ENCODE measurements at places on chromosomes 12 and 14.
A peak's percentile ranks its signal among the peaks of the same experiment; 100 is the strongest.

- no peak for DNase-seq
Observed at GRCh38 chr12:55820679-55821078, 2.8 kb downstream of the ORMDL2 start.

- no peak for DNase-seq
Observed at GRCh38 chr14:74414403-74415114, 11.5 kb downstream of the SYNDIG1L start.

DNA sequence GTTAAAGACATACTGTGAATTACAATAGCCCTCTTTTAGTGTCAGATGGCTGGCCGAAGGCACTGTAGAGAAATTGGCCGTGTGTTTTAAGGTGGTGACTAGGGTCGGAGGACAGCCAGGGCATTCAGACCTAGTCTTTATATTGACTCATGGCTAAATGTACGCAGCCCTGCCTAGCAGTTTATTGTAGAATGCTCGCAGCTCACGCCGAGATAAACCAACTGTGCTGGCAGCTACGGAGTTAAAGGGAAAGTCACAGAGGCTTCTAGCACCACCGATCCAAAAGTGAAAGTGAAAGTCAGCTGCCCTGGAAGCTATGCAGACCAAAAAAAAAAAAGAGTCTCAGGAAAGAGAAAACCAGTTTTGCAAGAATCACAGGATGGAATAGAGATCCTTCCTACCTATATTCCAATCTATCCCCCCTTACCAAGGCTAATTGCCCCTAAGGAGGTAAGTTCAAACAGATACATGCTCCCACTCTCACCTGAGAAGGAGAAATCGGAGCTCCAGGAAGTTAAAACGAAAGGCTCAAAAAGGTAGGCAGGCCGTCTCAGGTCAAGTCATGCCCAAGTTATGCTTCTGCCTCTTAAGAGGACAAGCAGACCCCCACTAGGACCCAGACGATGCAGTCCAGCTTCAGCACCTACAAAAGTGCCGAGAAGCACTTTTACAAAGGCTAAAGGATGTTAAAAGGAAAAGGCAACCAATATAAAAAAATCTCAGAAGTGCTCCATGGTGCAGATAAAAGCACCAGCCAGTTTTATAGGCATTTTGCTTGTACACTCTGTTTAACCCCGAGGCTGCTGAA, 24.8 kb downstream of the KLRK1 start:
- DNase-seq: peak; percentile 74

DNA sequence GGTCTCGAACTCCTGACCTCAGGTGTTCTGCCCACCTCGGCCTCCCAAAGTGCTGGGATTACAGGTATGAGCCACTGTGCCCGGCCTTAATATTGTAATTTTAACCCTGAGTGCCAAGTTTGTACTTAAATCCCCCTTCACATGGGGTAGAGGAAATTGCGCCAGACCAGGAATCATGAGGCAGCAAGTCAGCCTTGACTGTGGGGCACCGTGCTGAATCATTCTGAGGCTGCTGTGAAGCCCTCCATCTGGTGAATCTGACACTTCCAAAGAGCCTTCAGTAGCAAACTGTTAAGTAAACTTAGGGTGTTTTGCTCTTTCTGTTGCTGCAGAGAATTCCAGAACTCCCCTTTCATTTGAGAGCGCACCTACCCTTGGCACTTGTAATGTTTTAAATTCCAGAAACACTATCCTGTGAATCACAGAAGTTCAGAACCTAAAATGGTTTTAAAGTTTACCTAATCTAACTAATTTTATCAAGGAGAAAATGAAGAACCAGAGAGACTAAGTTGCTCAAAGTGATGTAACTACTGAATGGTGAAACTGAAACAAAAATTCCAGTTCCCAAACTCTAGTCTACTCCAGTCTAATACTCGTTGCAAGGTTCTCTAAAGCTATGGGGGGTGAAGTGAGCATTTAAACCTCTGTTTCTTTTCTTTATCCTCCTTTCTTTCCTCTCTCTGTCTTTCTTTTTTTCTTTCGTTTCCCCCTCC, 7.5 kb downstream of the HEBP1 start:
- peak; percentile 85 for DNase-seq

- DNase-seq: no peak
Observed at GRCh38 chr12:7264538-7264937, 39.3 kb upstream of the ACSM4 start.

DNA sequence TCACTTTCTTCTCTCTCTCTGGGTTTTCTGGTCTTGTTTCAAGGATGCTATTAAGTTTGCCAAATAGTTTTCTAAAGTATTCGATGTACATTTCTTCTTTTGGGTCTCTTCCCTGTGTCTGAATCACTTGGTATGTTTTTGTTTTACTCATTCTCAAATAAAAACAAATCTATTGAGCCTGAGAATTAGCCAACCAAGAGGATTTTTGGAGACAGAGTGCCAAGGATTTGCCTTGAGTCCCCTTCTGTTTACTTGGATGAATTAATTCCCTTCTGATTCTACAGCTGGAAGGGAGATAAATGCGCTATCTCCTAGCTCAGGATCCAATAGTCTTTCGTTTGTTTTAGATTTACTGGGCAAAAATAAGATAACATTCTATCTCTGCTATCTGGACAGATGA, 255.5 kb downstream of the SYT10 start:
- no peak for DNase-seq

GRCh38 chr12:116604178-116604895, 45.2 kb downstream of the MAP1LC3B2 start:
- DNase-seq: no peak

GRCh38 chr14:34920339-34920738, 45.2 kb upstream of the BAZ1A start:
- DNase-seq: peak; percentile 7

DNA sequence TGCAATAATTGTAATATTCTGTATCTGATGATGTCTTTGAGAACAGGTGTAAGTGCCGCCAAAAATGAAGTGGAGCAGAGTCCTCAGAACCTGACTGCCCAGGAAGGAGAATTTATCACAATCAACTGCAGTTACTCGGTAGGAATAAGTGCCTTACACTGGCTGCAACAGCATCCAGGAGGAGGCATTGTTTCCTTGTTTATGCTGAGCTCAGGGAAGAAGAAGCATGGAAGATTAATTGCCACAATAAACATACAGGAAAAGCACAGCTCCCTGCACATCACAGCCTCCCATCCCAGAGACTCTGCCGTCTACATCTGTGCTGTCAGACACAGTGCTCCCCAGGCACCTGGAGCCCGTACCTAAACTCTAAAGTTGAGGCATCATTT, 268.7 kb downstream of the DAD1 start:
- no peak for DNase-seq

DNA sequence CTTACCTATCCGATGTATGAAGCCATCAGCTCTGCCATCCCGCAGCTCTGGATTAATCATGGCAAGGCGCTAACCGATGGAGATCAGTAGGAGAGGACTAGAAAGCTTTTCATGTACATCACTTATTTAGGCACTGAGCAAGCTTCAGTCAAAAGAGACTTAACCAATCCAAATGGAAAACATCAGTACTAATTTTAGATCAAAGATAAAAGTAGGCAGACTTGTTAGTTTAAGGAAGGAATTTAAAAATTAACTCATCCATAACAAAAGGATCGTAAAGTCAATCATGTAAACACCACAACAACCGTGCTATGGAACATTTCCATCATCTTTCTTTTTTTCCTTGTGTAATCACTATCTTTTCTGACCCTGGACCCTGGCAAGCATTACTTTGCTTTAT, at the start of gene CLEC2A:
TSS of gene CLEC2A (minus strand) at position 101 of the 400 bp plus-strand sequence. CDS start at position 60, 41 bp downstream.
- DNase-seq: no peak

DNA sequence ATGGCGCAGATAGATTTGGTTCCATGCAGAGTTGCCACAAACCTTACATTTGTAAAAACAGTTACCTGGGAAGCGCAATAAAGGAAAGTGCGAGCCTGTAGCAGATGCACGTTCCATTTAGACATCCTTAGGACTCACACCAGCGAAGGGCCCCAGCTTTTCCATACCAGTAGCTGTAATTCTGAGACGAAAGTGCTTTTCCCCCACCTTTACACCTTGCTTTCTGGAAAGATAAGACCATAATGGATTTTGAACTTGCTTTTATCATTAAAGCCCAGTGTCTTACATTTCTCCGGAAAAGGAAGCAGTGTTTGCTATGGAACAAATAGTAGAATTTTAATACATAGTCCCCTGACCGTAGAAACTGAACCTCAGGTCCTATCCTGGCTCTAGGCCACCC, 616 bp upstream of the CCDC77 start:
- no peak for DNase-seq

GRCh38 chr12:34403706-34404376, 381.5 kb downstream of the ALG10 start:
- DNase-seq: no peak

- DNase-seq: no peak
Observed at GRCh38 chr14:51206462-51206861, 33.6 kb upstream of the TMX1 start.

GRCh38 chr12:122614839-122615238, 87.8 kb downstream of the KNTC1 start:
- no peak for DNase-seq

DNA sequence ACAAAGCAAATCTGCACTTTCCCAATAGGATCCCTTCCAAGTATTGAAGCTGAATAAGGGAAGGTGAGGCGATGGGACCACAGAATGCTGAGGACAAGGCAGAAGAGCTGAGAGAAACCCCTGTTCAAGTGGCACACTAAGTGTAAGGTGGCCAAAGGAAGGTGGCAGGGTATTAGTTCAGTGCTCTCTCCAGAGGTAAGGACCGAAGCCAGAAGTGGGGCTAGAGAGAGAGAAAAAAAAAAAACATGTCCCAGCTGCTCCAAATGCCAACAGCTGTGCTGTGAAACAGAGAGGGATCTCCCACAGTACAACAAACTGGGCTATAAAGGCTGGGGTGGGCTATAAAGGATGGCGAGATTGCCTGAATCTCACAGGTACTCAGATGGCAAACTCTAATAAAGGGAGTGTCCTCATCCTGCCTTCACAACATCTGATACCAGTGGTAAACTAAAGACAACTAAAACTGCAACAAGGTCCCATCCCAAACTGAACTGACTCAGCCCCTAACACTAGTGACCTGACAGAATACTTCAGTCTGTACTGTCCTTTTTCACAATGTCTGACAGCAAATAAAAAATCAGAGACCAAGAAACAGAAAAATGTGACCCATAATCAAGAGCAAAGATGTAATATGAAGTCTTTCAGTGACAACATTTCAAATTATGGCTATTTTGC, 47.9 kb downstream of the CDK17 start:
- DNase-seq: no peak

DNA sequence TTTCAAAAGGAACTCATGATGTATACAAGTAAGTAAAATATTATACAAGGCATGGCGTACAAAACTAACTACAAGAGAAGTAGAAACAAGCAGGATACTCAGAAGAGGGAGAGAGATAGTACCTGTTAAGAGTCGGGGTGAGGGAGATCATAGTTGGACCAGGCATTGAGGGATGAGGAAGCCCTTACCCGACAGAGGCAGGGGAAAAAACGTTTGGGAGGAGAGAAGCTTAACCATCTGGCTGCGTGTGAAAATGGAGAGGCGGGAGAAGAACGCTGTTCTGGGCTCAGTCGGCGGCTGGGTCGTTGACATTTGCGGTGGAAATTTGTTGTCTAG, 575 bp upstream of the FMNL3 start:
- DNase-seq: no peak

DNA sequence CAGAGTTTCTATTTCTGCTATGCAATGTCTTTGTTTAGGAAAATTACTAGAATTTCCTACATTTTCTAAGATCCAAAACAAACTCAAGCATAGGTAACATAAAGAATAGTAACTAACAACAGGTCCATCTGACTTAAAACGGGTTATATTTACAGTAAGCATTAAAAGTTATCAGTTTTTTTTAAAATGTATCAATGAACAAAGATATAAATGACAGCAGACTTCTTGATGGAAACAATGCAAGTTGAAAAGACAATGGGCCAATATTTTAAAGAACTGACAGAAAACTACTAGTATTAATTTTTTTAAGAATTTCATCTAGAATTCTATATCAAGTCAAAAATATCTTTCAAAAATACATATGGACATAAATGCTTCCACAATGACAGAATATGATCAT, 367.1 kb upstream of the MGAT4C start:
- peak; percentile 3 for DNase-seq

GRCh38 chr14:88911809-88912208, 87.4 kb downstream of the TTC8 start:
- DNase-seq: no peak

- no peak for DNase-seq
Observed at GRCh38 chr14:56554301-56554700, 25.3 kb upstream of the TMEM260 start.

DNA sequence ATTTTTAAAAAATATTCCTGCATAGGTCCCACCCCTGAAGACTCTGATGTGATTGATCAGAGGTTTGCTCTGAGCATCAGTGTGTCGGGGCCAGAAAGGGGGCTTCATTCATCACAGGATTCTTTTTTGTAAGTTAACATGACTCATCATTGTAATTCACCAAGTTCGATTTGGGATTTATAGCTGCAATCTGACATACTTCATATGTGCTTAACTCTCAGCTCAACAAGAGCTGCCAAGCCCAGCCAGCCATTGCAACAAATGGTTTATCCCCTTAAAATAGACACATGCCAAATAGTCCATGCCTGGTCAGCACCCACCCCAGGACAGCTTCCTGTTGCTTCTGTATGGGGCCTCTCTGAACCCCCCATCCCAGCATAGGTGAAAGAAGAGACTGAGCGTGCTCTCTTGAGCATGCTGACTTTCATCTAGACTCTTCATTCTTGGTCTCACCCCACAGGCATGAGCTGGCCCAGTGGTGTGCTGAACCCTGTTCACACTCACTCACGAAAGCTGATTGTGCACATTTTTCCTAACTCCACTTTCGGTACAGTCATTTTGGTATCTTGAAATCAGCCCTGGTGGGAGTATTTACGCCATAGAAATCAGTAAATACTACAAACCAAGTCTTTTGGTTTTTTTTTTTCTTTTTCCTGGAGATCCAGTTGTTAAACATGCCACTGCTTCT, 101.4 kb downstream of the STAB2 start:
- DNase-seq: no peak

DNA sequence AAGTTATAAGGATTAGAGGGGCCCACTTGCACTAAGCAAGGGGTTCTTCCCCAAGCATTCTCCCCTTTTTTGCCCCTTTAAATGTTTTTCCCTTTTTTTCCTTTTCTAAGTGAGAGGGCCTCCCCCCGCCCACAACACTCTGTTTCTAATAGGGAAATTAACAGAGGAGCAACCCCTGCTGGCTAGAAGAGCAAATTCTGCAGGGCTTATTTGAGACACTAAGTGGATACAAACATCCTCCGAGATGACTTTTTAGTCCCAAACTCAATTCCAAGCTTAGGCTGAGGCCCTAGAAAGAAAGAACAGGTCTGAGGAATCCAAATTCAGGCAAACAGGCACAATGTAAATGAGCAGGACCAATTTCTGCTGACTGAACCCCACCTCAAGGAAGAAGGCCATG, 138.9 kb downstream of the GPR65 start:
- no peak for DNase-seq

DNA sequence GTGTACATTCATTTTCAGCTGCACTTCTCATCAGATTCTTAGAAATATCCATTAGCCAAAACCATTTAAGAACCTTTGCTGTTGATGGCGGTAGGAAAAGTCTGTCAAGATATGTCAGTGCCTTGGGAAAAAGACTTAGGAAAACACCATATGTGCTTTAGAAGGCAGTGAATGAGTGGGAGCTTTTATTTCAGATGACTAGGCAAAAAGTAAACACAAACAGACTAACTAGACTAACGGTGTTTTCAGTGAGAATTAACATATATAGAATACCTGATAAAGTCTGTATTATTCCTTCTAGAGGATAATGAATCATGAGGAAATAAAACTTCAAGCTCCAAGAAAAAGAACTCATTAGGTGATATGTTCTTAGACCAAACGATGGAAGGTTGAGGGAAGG, 418.9 kb downstream of the NAV3 start:
- no peak for DNase-seq

- no peak for DNase-seq
Observed at GRCh38 chr14:68942296-68943035, 36.6 kb downstream of the ACTN1 start.

Measured in astrocyte (in vitro differentiated cells and primary cell).